ENCODE measurements at places on chromosomes 2 and 18.

DNA sequence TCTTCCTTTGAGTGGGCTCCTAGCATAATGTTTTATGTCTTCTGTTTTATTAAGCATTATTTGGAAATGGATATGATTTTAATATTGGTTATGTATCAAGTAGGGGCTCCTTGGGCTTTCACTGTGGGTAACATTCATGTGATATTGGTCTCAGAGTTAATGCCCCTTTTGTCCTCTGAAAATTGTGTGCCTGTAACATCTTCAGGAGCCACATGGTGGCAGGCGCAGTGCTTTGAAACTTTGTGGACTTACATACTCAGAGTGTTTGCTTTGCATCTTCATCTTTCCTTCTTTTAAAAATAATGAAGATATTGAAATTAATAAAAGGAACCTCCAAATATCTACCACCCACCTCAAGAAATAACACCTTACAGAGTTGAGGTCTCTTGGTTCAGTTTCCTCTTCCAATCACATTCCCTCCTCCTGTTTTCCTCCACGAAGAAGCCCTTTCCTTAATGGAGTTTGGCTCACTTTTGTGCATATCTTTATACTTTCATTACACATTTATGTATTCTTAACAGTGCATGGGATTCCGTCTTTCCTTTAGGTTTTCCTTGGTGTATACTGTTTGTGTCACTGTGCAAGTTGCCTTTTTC lies 73.5 kb downstream of the LIMS1 start:
- peak; percentile 66 for DNase-seq

GRCh38 chr18:79466591-79466990 lies 70.9 kb downstream of the NFATC1 start:
- DNase-seq = no peak

DNA sequence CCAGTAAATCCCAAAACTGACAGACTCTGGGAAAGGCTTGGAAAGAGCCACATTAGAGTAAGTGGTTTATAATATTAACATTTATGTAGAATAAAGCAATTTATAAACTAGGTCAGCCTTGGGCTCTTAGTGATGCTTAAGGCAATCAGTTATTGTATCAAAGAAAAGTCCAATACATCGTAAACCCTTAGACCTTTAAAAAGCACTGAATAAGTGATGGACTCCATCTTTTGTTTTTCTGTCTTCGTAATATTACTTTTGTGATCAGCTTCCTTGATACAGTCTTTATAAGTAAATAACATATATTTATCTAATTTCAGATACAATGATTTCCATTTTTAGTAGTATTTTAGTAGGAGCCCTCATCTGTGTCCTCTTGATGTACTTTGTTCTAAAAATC lies 28.7 kb downstream of the DDX1 start:
- no peak for DNase-seq

DNA sequence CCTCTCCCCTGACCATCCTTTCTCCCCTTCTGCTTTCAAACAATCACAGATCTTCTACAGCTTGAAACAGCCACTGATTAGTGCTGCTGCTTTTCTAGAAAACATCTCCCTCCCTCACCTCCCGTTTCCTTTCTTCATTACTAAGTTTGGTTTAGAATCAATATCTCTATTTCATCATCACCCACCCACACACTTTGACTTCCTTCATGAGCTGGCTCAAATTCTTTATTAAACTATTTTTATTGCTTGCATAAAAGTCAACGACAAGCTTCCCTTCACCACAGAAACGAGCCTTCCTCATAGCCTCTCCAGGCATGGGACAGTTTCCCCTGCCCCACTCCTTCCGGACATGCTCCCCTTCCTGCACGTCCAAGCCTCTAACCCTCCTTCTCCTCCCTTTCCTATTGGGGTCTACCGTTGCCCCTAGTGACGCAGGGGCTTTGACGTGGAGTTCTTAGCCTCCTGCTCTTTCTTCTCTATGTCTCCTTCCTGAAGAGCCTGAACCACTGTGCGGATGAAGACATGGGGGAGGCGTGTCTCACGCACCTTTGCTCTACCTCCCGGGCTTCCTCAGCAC lies 172.0 kb downstream of the AFF3 start:
- peak; percentile 26 for DNase-seq

- no peak for DNase-seq
Measured at GRCh38 chr2:73285159-73285739, 971 bp upstream of the FBXO41 start.

DNA sequence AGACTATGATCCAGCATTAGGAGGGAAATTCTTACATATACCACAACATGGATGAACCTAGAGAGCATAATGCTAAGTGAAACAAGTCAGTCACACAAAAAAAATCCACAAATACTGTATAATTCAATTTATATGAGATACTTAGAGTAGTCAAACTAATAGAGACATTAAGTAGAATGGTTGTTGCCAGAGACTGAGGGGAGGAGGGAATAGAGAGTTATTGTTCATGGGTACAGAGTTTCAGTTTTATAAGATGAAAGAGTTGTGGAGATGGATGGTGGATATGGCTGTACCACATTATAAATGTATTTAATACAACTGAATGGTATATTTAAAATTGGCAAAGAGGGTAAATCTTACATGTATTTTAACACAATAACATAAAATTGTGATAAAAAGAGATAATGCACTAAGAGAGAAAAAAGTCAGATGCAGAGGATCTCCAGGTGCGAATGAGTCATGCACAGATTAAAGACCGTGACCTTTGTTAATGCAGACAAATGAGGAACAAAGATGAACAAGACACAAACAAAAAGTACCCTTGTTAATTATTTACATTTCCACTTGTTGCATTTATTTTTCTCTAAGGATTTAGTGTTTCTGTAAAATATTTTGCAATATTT lies 541.7 kb upstream of the MEX3C start:
- no peak for DNase-seq

GRCh38 chr2:15412779-15413178 lies 148.4 kb downstream of the NBAS start:
- DNase-seq = no peak

Data from adipocyte (in vitro differentiated cells).